Stimulated activated CD8-positive, alpha-beta memory T cell treated with anti-CD3 and anti-CD28 coated beads, Interleukin-7, amount 100 ng/mL, for 48 hours (primary cell): ENCODE measurements at places on chromosomes 3 and 15.

DNA sequence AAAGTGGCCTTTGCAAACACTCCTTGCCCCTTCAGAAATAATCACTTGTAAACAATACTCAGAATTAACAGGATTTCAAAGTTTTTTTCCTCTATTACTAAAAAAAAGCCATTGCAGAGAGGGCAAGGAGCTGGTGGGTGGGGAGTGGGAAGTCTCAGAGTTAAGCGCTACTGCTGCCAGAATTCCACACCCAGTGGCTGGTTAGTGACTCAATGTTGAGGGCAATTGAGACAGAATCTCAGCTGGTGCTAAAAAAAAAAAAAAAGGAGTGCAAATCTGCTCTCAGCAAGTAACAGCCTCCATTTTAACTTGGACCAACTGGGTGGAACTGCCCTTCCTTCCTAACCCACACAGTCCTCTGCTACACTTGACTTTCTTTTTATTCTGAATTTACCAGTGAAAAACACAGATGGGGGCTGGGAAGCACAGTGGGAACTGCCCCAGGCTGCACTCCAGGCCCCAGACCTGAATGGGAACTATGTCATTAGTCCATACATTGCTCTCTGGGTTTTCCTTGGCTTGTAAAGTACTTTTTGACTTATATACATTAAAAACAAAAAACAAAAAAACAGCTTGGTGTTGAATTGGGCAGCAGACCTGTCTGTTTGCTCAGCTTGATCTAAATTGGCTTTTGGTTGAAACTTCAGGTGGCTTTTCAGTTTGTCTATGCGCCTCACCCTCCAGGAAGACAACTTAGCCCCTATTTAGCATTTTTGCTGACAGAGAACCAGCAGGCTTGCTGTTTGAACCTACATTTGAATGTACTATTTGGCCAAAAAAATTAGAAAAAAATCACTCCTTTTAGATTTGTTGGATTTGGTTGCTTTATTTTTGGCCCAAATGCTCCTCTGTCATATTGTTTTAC is 357.8 kb upstream of the TBL1XR1 start:
- DNase-seq: no peak

DNA sequence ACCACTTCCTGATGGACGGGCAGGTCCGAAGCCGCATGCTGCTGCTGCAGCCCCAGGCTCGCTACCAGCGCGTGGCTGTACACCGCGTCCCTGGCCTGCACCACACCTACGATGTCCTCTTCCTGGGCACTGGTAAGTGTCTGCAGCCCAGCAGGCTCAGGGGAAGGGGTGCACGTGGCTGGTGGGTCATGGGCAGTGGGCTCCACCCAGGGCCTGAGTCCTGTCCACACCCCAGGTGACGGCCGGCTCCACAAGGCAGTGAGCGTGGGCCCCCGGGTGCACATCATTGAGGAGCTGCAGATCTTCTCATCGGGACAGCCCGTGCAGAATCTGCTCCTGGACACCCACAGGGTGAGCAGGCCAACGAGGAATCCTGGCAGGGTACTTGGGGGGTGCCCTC is 8.7 kb downstream of the CIB1 start:
- DNase-seq: no peak

DNA sequence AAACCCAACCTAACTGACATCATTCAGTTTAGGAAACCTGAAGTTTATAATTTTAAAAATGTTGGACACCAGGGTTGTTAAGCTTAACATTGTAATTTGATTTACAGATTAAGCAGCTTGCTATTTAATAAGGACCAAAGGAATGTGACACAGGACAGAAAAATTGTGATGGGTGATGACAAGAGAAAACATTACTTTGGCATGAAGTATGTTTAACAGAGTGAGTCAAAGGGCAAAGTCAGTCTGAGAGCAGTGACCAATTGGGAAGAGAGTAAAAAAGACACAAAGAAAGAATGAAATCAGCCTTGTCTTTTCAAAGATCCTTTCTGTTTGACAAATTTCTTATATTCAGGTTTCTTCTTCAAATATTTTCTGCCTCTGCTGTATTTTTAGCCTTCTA is 1301.6 kb downstream of the SI start:
- no peak for DNase-seq

DNA sequence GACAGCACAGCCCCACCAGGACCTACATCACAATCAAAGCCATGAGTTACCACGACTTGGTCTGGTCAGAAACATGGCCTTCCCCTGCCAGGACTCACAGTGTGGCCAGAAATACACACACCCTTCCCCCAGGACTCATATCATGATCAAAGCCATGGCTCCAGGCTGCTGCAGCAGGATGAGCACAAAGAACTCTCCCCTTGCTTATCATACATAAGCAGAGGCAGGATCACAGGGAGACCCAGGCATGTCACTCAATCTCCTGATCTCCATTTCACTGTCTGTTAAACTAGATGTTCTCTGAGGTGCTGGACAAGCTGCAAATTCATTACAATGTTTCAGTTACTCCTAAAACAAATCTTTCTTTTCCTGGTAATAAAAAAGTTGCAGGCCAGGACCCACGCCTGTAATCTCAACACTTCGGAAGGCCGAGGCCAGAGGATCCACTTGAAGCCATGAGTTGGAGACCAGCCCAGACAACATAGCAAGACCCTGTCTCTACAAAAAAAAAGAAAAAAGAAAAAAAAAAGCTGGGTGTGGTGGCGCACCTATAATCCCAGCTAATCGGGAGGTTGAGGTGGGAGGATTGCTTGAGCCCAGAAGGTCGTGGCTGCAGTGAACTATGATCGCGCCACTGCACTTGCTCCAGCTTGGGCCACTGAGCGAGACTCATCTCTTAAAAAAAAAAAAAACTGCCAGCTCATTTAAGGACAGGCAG is 1.2 kb downstream of the PFKFB4 start:
- no peak for DNase-seq

GRCh38 chr15:90581771-90582352 is 52.1 kb downstream of the CRTC3 start:
- DNase-seq: no peak

GRCh38 chr15:75673426-75674235 is 25.9 kb downstream of the SNX33 start:
- no peak for DNase-seq
